ENCODE measurements at places on chromosomes 1 and 21. TPM values are rescaled to one million over a fixed set of nuclear protein-coding genes. Genes with fewer than 3 reads are reported as not detected.
A peak's percentile ranks its signal among the peaks of the same experiment; 100 is the strongest.

The NDUFS5 gene
- 1,407 TPM for total RNA-seq

- no peaks in the 10 kb centered on the region for H3K36me3 ChIP-seq
- DNase-seq: no peak
- H3K27ac ChIP-seq: no peak overlapping the region
These were observed 54.6 kb downstream of the SLC35F3 start for GRCh38 chr1:233959102-233959501.

GRCh38 chr1:79431340-79431739 is 424.8 kb upstream of the ADGRL4 start:
- H3K36me3 ChIP-seq: no peaks in the 10 kb centered on the region
- H3K4me3 ChIP-seq: no peak overlapping the region
- H3K4me1 ChIP-seq: no peaks in the 10 kb centered on the region
- H3K27me3 ChIP-seq: no peaks in the 10 kb centered on the region
- DNase-seq: no peak

GRCh38 chr1:60169206-60169605 is 95.6 kb upstream of the C1orf87 start:
- no peaks in the 10 kb centered on the region for H3K36me3 ChIP-seq
- H3K27ac ChIP-seq: no peak overlapping the region
- no peak for DNase-seq
- H3K27me3 ChIP-seq: no peaks in the 10 kb centered on the region
- H3K4me1 ChIP-seq: no peaks in the 10 kb centered on the region
- no peak overlapping the region for H3K4me3 ChIP-seq

The FAM3B gene
- not detected for total RNA-seq

GRCh38 chr1:16248603-16249516 is 11.9 kb upstream of the CPLANE2 start:
- H3K27ac ChIP-seq: peak overlapping the region; percentile 76
- H3K4me3 ChIP-seq: no peak overlapping the region
- peak; percentile 91 for DNase-seq
- peaks cover 12% of the 10 kb centered on the region for H3K36me3 ChIP-seq
- H3K27me3 ChIP-seq: no peaks in the 10 kb centered on the region

The S100A7A gene
- not detected for total RNA-seq

GRCh38 chr1:110515041-110515440 is 3.9 kb downstream of the KCNA10 start:
- H3K27ac ChIP-seq: no peak overlapping the region
- no peaks in the 10 kb centered on the region for H3K4me1 ChIP-seq
- no peak overlapping the region for H3K4me3 ChIP-seq
- DNase-seq: no peak
- no peaks in the 10 kb centered on the region for H3K36me3 ChIP-seq

DNA sequence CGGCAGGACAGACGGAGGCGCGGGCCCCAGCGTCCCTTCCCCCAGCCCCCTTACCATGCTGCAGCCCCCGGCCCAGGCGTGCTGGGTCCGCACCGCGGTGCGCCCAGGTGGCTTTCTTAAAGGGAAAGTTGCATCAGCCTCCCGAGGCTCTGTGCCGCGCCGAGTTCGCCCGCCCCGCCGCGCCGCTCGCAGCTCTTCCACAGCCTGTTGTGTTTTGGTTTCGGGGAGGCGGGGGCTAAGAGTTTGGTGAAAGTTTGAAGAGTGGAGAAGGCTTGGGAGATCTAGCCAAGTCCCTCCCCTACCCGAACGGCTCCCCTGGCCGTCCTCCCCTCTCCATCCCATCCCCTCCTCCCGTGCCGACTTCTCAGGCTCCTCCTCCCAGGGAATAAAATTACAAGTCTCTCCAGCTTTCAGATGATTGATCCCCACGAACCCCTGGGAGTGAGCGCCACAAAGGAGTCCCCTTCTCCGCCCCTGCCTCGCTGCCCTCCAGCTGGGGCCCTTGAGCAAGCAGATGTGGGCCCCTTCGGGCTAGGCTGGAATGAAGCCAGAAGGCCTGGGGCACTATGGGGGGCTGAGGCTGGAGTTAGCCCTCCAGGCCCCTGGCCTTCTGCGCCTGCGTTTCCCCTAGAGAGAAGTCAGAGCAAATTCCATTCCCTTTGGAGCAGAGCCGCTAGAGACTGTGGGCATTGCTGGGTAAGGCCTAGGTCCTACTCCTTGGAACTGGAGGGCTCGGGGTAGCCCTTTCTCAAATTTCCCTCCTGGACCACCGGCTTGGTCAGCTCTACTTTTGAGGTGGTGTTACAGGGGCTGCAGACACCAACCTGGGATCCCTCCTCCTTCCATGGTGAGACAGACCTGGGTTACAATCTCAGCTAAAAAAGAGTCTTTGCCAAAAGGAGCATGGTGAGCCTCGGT is at the start of gene SLC6A9:
SLC6A9 (minus strand) TSS at position 211 of the 918 bp plus-strand sequence. CDS start 7,185 bp downstream, outside the sequence.
- DNase-seq: peak; percentile 91
- peak within 1 kb of the TSS; percentile 88 for H3K4me3 ChIP-seq
- H3K36me3 ChIP-seq: no peaks in the 10 kb centered on the region

The MYOG gene
- total RNA-seq: not detected

- H3K36me3 ChIP-seq: no peaks in the 10 kb centered on the region
- no peak overlapping the region for H3K4me3 ChIP-seq
- no peak overlapping the region for H3K27ac ChIP-seq
- no peaks in the 10 kb centered on the region for H3K4me1 ChIP-seq
These were observed 87.4 kb upstream of the IGSF21 start for GRCh38 chr1:18020021-18020817.

The DNAJC28 gene
- total RNA-seq: 2.0 TPM

DNA sequence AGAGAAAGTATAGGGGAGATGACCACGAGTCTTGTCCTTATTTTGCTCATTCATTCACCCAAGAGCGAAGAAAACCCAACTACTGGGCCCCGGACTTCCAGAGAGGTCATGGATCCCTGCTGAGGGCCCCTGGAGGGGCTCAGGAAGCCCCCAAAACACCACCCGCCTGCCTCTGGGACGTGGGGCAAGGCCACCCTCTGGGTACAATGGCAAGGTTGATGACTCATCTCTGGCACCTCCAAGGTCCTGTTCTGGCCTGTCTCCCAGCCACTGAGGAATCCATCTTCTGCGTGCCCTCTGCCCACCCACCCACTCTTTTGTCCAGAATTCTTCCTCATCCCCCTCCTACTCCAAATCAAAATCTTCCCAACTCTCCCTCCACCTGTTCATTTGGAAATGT is 21.3 kb upstream of the PRDM15 start:
- peaks cover 4% of the 10 kb centered on the region for H3K4me1 ChIP-seq
- peak; percentile 51 for DNase-seq
- no peak overlapping the region for H3K4me3 ChIP-seq
- H3K27ac ChIP-seq: no peak overlapping the region
- H3K36me3 ChIP-seq: peaks cover 27% of the 10 kb centered on the region

The DISP1 gene
- total RNA-seq: 20.9 TPM

DNA sequence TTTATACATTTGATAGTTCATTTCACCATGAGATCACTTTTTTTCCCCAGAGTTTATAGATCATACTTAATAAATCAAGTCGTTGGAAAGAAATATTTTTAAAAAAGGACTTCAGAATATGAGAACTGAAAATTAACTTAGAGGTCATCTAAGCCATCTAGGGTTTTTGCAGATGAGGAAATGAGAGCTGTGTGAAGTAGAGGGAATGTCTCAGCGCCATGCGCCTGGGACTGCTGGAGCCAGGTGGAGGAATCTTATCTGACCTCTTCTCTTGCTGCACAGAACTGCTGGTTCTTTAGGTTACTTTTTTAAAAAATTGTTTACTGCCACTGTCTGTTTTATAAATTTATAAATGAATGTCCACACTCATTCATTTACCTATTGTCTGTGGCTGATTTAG is 11.5 kb downstream of the SH3BGR start:
- DNase-seq: no peak
- H3K36me3 ChIP-seq: no peaks in the 10 kb centered on the region
- H3K4me1 ChIP-seq: no peaks in the 10 kb centered on the region
- no peaks in the 10 kb centered on the region for H3K27me3 ChIP-seq

- H3K4me3 ChIP-seq: no peak overlapping the region
- DNase-seq: no peak
- no peak overlapping the region for H3K27ac ChIP-seq
- H3K4me1 ChIP-seq: peaks cover 92% of the 10 kb centered on the region
These were observed 183.6 kb downstream of the ETS2 start for GRCh38 chr21:38989379-38989744.

The KRTAP13-2 gene
- not detected for total RNA-seq

The PLXNA2 gene
- total RNA-seq: 5.1 TPM

- H3K27me3 ChIP-seq: no peaks in the 10 kb centered on the region
- no peaks in the 10 kb centered on the region for H3K36me3 ChIP-seq
- H3K4me1 ChIP-seq: no peaks in the 10 kb centered on the region
- DNase-seq: no peak
These were observed 71.9 kb downstream of the PLD5 start for GRCh38 chr1:242452573-242452972.

The FOXE3 gene
- total RNA-seq: not detected

GRCh38 chr21:37623689-37624088 is 257.1 kb downstream of the DYRK1A start:
- no peaks in the 10 kb centered on the region for H3K36me3 ChIP-seq
- H3K4me3 ChIP-seq: no peak overlapping the region
- H3K4me1 ChIP-seq: no peaks in the 10 kb centered on the region
- no peak overlapping the region for H3K27ac ChIP-seq
- no peaks in the 10 kb centered on the region for H3K27me3 ChIP-seq

- H3K4me1 ChIP-seq: peaks cover 15% of the 10 kb centered on the region
- H3K4me3 ChIP-seq: peak overlapping the region; percentile 10
- DNase-seq: peak; percentile 78
- H3K27ac ChIP-seq: peak overlapping the region; percentile 43
- H3K36me3 ChIP-seq: no peaks in the 10 kb centered on the region
- H3K27me3 ChIP-seq: no peaks in the 10 kb centered on the region
These were observed 11.2 kb upstream of the HMGCS2 start for GRCh38 chr1:119779869-119780356.

- no peak overlapping the region for H3K4me3 ChIP-seq
- DNase-seq: peak; percentile 37
- H3K27ac ChIP-seq: no peak overlapping the region
These were observed 12.0 kb downstream of the SPATC1L start for GRCh38 chr21:46171996-46172862.

DNA sequence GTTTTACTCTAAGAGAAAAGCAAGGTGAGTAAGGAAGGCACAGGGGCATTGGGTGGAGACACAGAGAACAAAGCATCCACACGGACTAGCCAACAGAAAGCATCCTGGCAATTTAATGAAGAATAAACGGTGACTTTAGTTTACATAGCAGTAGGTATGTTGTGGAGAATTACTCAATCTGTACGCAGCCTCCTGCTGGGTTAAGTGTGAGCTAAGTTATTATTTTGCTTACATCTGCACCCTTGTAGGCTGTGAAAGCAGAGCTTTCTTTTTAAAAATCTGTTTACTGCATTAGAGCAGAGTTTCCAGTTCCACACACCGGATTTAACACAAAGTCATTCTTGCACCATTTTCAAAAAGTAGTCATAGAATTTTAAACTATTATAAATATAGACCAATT is 144.5 kb downstream of the AKT3 start:
- no peaks in the 10 kb centered on the region for H3K4me1 ChIP-seq
- no peak overlapping the region for H3K27ac ChIP-seq
- no peak overlapping the region for H3K4me3 ChIP-seq
- no peaks in the 10 kb centered on the region for H3K36me3 ChIP-seq

- H3K4me1 ChIP-seq: no peaks in the 10 kb centered on the region
- peaks cover 47% of the 10 kb centered on the region for H3K36me3 ChIP-seq
- H3K27me3 ChIP-seq: no peaks in the 10 kb centered on the region
These were observed 16.9 kb downstream of the PSMB4 start for GRCh38 chr1:151416231-151416630.

- H3K36me3 ChIP-seq: no peaks in the 10 kb centered on the region
- H3K27ac ChIP-seq: no peak within 1 kb of the TSS
- H3K27me3 ChIP-seq: no peaks in the 10 kb centered on the region
- peak within 1 kb of the TSS; percentile 46 for H3K4me3 ChIP-seq
- peaks cover 3% of the 10 kb centered on the region for H3K4me1 ChIP-seq
These were observed at the start of gene ESRRG for GRCh38 chr1:216723274-216723780. TSS of gene ESRRG (minus strand) at chr1:216723429. CDS start at chr1:216723299, 130 bp downstream.

The GGPS1 gene
- total RNA-seq: 31.3 TPM

The FCGR1A gene
- 0.55 TPM for total RNA-seq

GRCh38 chr1:208222376-208223126 is 21.6 kb downstream of the PLXNA2 start:
- peak overlapping the region; percentile 25 for H3K27ac ChIP-seq
- no peak for DNase-seq
- no peak overlapping the region for H3K4me3 ChIP-seq
- no peaks in the 10 kb centered on the region for H3K27me3 ChIP-seq
- H3K4me1 ChIP-seq: no peaks in the 10 kb centered on the region
- no peaks in the 10 kb centered on the region for H3K36me3 ChIP-seq

The FCGR2B gene
- 6.4 TPM for total RNA-seq

DNA sequence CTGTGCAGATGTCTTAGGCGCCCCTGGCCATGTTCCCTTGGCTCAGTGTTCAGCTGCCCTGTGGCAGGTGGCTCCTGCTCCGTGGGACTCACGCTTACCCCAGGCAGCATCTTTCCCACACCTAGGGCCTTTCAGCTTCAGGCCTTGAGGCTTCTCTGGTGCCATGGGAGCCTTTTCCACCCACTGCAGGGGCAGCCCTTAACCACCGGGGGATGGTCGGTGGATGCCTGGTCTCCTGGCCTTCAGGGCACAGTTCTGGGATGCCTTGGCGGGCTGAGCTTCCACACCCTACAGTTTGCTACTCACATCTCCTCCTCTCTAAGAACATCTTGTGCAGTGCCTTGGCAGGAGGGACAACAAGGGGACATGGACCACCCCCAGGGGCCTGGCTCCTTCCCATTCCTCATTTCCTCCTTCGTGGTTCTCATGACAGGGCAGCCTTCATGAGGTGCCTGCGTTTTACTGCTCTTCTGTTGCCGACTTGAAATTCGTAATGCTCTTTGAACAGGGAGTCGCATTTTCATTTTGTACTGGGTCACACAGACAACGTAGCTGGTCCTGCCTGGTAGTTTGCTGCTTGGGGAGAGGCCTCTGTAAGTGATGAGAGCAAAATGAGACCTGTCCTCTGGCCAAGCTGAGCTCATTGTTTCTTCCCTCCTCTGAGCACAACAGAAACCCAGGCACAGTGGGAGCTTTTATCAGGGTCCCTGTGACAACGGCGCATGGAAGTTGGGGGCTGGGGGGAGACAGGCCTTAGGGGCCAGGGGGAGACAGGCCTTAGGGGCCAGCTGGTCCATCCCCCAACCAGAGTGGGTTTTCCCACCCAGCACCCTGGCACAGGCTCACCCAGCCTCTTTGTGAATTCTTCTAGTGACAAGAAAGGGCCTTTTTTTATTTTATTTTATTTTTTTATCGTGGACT is 62.0 kb upstream of the NEK2 start:
- no peak for DNase-seq
- H3K4me1 ChIP-seq: no peaks in the 10 kb centered on the region
- no peak overlapping the region for H3K27ac ChIP-seq
- no peaks in the 10 kb centered on the region for H3K36me3 ChIP-seq
- no peaks in the 10 kb centered on the region for H3K27me3 ChIP-seq

GRCh38 chr1:9291914-9292360 is 757 bp upstream of the SPSB1 start:
- H3K4me3 ChIP-seq: peak overlapping the region; percentile 94
- H3K27me3 ChIP-seq: no peaks in the 10 kb centered on the region
- H3K27ac ChIP-seq: peak overlapping the region; percentile 98
- H3K36me3 ChIP-seq: no peaks in the 10 kb centered on the region

The GSTM5 gene
- 2.7 TPM for total RNA-seq

- DNase-seq: no peak
- H3K4me1 ChIP-seq: no peaks in the 10 kb centered on the region
- no peak overlapping the region for H3K27ac ChIP-seq
- peaks cover 5% of the 10 kb centered on the region for H3K36me3 ChIP-seq
- no peaks in the 10 kb centered on the region for H3K27me3 ChIP-seq
These were observed 3.9 kb upstream of the C4BPB start for GRCh38 chr1:207084701-207085180.

Measured in sigmoid colon (tissue), 7 donors.